ENCODE measurements at places on chromosomes 11 and 22.

DNA sequence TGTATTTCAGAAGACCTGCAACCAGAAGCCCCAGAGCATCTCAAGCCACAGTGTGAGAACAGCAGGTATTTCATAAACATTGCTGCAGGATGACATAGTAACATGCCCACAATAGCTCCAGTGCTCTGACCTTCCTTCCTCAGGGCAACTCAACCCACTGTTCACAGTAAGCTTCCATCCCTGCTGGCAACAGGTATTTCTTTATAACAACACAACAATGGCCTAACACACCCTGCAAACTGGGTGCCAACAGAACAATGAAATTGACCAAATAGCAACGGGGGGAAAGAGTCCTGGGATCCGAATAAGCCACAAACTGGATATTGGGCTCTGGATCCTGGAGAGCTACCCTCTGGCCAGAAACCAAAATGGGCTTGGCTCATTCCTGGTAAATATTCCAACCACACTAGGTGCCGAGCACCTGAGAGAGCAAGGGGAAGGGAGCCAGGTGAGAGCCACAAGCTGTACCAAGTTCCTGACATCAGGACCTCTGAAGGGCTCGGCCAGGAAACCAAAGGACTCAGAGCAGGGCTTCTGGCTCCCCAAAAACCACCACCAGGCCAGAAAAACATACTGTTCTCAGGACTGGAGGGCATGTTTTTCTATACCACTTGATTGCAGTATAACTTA is 99.5 kb downstream of the MICAL3 start:
- no peaks in the 10 kb centered on the region for H3K4me1 ChIP-seq
- no peak for DNase-seq
- H3K36me3 ChIP-seq = no peaks in the 10 kb centered on the region

- H3K27ac ChIP-seq = peak overlapping the region; percentile 60
- H3K36me3 ChIP-seq = no peaks in the 10 kb centered on the region
- H3K4me1 ChIP-seq = no peaks in the 10 kb centered on the region
- no peaks in the 10 kb centered on the region for H3K27me3 ChIP-seq
- no peak overlapping the region for H3K4me3 ChIP-seq
Measured at GRCh38 chr11:78350646-78351165, 66.9 kb downstream of the GAB2 start.

DNA sequence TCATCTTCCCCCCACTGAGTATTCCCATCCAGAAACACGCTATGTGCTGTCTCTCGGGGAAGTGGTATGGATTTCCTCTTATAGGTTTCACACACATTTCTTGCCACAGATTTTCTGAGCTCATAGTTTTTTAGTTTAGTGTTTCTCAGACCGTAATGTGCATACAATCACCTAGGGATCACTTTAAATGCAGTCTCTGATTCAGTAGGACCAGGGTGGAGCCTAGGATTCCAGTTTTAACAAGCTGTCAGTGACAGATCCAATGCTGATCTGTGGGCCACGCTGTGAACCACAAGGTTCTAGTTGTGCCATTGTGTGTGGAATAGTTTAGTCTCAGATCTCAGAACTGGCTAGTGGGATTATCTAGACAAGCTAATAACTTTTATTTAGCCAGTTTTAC is 23.7 kb upstream of the CXCR5 start:
- no peaks in the 10 kb centered on the region for H3K36me3 ChIP-seq
- no peaks in the 10 kb centered on the region for H3K4me1 ChIP-seq
- no peaks in the 10 kb centered on the region for H3K27me3 ChIP-seq
- DNase-seq = no peak

- no peak for DNase-seq
- H3K27ac ChIP-seq = no peak overlapping the region
- H3K36me3 ChIP-seq = no peaks in the 10 kb centered on the region
- no peak overlapping the region for H3K4me3 ChIP-seq
- peaks cover 7% of the 10 kb centered on the region for H3K4me1 ChIP-seq
- no peaks in the 10 kb centered on the region for H3K27me3 ChIP-seq
Measured at GRCh38 chr22:49956914-49957825, 3.4 kb upstream of the PIM3 start.

GRCh38 chr11:18748766-18749365 is 22.9 kb upstream of the IGSF22 start:
- no peak overlapping the region for H3K27ac ChIP-seq
- no peak for DNase-seq
- H3K4me1 ChIP-seq = no peaks in the 10 kb centered on the region
- H3K4me3 ChIP-seq = no peak overlapping the region

DNA sequence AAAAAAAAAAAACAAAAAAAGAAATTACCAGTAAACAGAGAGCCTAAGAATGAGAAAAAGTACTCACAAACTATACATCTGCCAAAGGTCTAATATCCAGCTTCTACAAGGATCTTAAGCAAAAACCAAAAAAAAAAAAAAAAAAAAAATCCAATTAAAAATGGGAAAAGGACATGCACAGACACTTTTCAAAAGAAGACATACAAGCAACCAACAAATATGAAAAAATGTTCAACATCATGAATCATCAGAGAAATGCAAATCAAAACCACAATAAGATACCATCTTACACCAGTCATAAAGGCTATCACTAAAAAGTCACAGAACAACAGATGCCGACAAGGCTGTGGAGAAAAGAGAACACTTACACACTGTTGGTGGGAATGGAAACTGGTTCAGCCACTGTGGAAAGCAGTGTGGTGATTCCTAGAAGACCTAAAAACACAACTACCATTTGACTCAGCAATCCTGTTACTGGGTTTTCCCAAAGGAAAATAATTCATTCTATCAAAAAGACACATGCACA is 18.3 kb downstream of the MS4A6A start:
- no peak for DNase-seq
- no peak overlapping the region for H3K27ac ChIP-seq
- H3K27me3 ChIP-seq = no peaks in the 10 kb centered on the region
- no peaks in the 10 kb centered on the region for H3K4me1 ChIP-seq
- no peak overlapping the region for H3K4me3 ChIP-seq
- H3K36me3 ChIP-seq = no peaks in the 10 kb centered on the region

GRCh38 chr22:29795663-29796062 is 28.5 kb downstream of the UQCR10 start:
- H3K4me1 ChIP-seq = no peaks in the 10 kb centered on the region
- peaks cover 63% of the 10 kb centered on the region for H3K36me3 ChIP-seq
- DNase-seq = no peak

DNA sequence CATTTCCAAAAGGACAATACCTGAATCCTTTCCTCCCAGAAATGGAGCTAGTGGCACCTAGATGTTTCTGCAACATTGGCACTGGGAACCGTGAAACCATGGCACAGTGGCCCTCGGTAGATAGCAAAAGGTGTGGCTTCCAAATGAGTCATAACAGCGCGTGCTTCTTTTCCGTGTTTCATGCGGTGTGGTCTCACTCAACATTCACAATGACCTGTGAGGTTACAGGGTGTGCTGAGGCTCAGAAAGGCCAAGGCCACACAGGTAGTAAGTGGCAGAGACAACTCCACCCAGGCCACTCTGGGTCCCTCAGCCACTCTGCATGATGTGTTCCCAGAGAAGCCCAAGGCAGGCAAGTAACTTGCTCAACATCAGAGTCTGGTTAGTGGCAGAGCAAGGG is 67.4 kb downstream of the TP53I11 start:
- H3K36me3 ChIP-seq = no peaks in the 10 kb centered on the region
- no peaks in the 10 kb centered on the region for H3K27me3 ChIP-seq
- H3K4me3 ChIP-seq = no peak overlapping the region
- DNase-seq = no peak
- H3K27ac ChIP-seq = no peak overlapping the region
- H3K4me1 ChIP-seq = no peaks in the 10 kb centered on the region

Data from CD8-positive, alpha-beta memory T cell (primary cell).